ENCODE measurements at places on chromosomes 3 and 15. TPM values are rescaled to one million over a fixed set of nuclear protein-coding genes. Genes with fewer than 3 reads are reported as not detected.

- H3K27me3 ChIP-seq: no peaks in the 10 kb centered on the region
- DNase-seq: no peak
- peaks cover 27% of the 10 kb centered on the region for H3K36me3 ChIP-seq
Measured at GRCh38 chr3:188878076-188878475, 293.7 kb upstream of the TPRG1 start.

DNA sequence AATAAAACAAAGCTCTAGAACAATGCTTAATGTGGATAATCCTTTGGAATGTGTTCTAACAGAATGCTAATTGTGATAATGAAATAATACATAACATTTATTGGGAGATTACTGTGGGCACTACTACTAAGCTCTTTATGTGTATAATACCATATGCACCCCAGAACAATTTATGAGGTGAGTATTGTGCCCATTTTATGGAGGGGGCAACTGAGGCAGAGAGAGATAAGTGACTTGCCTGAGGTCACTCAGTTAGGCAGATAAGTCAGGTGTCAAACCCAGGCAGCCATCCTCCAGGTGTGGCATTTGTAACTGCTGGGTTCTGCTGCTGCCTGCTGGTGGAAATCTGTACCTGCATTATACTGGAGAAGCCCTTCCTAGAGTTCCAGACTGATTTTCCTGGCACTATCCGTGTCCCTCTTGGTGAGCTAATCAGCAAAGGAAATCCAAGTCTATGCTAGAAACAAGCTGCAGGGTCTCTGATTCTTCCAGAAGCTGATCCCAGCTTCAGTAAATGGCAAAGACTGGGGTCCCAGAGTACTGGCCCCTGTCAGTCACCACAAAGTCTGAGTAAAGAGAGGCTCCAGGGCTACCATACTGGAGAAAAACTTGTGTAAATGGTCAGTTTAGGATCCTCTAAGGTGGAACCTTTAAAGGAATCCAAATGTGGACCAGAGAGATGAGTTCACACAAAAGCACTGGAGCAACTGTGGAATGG is 22.6 kb upstream of the RBP1 start:
- H3K4me3 ChIP-seq: no peak overlapping the region
- H3K27me3 ChIP-seq: no peaks in the 10 kb centered on the region

DNA sequence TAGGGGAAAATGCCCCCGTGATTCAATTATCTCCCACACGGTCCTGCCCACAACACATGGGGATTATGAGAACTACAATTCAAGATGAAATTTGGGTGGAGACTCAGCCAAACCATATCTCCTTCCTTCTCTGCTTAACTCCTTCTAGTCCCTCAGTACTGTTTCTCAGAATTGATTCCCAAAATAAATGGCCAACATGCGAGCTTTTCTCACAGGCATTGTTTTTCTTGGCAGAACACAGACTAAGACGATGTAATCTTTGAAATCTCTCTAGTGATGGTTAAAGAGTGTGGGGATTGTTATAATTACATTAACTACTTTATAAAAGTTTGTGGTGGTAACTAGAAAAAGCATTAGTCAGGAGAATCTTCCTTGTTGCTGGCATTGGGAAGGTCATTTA is 366.5 kb downstream of the LPP start:
- no peak for DNase-seq
- H3K27me3 ChIP-seq: no peaks in the 10 kb centered on the region
- H3K4me1 ChIP-seq: peaks cover 14% of the 10 kb centered on the region

NANOGP8 gene
- not detected for total RNA-seq

DNA sequence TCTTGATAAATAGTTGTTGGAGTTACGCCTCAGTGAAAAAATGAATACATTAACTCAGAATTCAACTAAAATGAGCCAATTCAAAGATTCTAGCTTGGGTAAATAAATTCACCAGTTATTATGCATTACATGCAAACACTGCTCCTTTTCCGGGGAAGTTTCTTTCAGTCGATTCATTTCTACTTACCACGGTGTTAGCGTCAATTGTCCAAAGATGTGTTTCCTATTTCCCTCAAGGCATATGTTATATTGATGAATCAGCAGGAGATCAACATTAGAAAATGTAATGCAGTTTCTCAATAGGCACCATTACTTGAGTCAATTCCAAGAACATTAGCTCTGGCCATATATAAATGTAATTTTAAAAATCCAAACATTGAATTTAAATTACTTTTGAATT is 517.7 kb downstream of the OTOL1 start:
- no peaks in the 10 kb centered on the region for H3K4me1 ChIP-seq
- H3K27me3 ChIP-seq: no peaks in the 10 kb centered on the region
- H3K4me3 ChIP-seq: no peak overlapping the region
- H3K36me3 ChIP-seq: no peaks in the 10 kb centered on the region

ANKUB1 gene
- not detected for total RNA-seq

PIF1 gene
- total RNA-seq: 36.3 TPM

DNA sequence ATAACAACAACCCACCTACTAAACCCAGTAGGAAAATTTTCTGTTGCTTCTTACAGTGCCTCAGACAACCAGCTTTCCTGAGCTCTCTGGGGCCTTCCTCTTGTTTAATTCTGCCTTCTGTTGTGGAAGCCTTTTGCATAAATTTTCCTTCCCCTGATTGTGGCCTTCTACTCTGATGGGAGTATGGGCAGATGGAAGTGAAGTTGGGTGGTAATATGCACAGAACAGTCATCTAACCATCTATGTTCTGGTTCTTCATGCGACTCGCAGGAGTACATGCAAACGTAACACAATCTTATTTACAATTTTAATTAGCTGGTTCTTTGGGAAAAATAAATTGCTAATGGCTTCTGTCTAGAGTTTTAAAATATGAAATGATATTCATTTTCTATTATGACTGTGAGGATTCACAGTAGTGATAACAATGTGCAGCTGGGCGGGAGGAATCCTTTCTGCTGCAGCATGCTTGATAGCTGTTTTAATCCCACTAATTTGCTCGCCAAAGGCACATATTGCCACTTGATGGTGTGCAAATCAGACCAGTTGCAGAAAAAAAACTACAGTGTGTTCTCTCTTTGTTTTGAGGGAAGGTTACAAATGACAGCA is 311.5 kb upstream of the ROPN1 start:
- no peaks in the 10 kb centered on the region for H3K36me3 ChIP-seq
- H3K27ac ChIP-seq: no peak overlapping the region
- no peak overlapping the region for H3K4me3 ChIP-seq
- H3K4me1 ChIP-seq: no peaks in the 10 kb centered on the region
- peaks cover 5% of the 10 kb centered on the region for H3K27me3 ChIP-seq

STAC gene
- total RNA-seq: 0.27 TPM

GRCh38 chr3:188486126-188486525 is 332.2 kb downstream of the LPP start:
- no peak overlapping the region for H3K4me3 ChIP-seq
- H3K27me3 ChIP-seq: no peaks in the 10 kb centered on the region
- DNase-seq: no peak
- H3K27ac ChIP-seq: no peak overlapping the region
- peaks cover 7% of the 10 kb centered on the region for H3K4me1 ChIP-seq

DNA sequence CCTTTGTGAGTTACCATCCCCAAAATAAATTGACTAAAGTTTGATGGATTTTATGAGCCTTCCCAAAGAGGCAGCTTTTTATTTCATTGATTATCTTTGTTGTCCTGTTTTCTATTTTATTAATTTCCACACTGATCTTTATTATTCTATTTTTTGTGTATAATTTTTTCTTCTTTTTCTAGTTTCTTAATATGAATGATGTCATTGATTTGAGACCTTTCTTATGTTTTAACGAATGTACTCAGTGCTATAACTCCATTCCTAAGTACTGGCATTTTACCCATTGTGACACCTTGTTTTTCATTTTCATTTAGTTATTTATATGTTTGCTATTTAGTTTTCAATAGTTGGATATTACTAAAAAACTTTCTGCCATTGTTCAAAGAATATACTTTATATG is 565.3 kb downstream of the CADM2 start:
- H3K27me3 ChIP-seq: no peaks in the 10 kb centered on the region
- H3K36me3 ChIP-seq: no peaks in the 10 kb centered on the region
- H3K4me3 ChIP-seq: no peak overlapping the region
- DNase-seq: no peak

Measured in activated CD4-positive, alpha-beta T cell treated with anti-CD3 and anti-CD28 coated beads for 36 hours (primary cell).